GM12864 (cell line): ENCODE measurements at places on chromosomes 4 and X.

- DNase-seq, result no peak
These were observed 1100.0 kb downstream of the FAT4 start for GRCh38 chr4:126414741-126415140.

DNA sequence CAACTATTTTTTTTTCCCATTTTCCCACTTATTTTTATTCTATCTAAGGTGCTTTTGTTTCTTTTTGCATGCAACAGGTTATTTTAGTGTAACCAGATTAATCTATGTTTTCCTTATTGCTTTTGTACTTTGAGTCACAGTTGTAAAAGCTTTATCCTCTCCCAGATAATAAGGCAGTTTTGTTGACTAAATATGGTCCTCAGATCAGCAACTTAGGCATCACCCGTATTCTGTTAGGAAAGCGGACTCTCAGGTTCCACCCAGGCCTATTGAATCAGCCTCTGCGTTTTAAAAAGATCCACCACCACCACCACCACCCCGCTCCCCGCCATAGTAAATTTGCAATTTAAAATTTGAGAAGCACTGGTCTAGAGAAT, 58.6 kb upstream of the USP9X start:
- DNase-seq, result no peak

- no peak for DNase-seq
These were observed 319 bp downstream of the RPA4 start for GRCh38 chrX:96884027-96884426.

GRCh38 chrX:103276581-103277002, at the start of gene TCEAL5:
TCEAL5 (minus strand) TSS chrX:103276750; CDS start chrX:103274563, 2,187 bp downstream.
- no peak for DNase-seq

DNA sequence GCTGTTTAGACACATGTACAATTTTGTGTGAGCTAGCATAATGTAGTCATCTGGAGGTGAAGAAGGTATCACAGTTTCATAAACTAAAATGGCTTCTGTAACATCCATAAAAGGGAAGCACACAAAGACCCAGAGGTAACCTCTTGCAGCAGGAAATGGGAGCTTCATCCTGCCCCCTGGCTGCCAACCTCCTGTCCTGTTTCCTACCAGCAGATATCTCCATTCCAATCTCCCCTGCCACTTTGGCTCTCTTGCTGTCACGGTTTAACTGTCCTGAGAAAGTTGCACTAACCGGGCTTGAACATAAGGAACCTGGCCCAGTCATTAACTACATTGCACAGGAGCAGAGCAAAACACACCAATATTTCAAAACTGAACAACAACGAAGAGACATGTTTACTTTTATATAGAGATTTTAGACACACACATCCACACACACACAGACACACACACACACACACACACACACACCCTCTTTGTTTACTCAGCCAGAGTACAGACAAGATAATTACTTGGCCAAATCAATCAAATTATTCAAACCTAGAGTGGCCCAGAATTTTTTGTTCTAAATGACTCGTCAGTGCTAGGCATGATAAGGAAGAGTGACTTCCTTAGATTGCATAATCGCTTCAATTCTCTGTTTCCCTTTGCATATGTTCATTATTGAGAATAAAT, 24.2 kb downstream of the MID2 start:
- no peak for DNase-seq

DNA sequence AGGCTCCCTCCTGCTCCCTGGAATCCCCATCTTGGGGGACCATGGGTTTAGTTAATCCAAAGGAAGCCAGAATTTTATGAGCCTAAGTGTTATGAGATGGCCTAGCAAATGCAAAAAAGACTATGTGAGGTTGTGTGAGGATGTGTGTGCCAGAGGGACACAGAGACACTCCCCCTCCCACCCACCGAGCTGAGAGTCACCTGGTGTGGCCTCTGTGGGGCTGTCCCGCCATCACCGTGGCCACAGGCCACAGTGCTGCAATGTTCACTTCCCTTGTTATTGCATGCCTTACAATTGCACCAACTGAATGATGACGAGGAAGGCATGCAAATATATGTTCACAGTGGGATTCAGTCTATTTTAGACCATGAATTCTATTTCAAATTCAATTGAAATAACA, 601 bp upstream of the FGFBP2 start:
- no peak for DNase-seq

GRCh38 chr4:56149591-56149990, 200.8 kb downstream of the CEP135 start:
- no peak for DNase-seq

DNA sequence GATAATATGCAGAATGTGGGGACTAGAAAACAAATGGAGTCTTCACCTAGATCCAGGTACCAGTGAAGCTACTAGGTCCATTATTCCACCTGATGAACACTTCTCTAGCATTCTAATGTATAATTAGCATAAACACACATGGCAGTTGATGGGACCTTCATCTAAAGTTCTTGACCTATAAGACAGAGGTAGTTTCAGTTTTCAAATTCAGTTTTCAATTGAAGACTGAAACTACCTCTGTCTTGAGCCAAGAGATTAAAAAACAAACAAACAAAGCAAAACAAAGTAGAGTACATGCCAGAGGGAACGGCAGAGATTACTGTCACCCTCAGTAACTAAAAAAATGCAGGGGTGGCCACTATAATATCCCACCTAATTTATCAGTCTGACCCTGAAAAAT, 199.9 kb upstream of the NEIL3 start:
- DNase-seq, result no peak

DNA sequence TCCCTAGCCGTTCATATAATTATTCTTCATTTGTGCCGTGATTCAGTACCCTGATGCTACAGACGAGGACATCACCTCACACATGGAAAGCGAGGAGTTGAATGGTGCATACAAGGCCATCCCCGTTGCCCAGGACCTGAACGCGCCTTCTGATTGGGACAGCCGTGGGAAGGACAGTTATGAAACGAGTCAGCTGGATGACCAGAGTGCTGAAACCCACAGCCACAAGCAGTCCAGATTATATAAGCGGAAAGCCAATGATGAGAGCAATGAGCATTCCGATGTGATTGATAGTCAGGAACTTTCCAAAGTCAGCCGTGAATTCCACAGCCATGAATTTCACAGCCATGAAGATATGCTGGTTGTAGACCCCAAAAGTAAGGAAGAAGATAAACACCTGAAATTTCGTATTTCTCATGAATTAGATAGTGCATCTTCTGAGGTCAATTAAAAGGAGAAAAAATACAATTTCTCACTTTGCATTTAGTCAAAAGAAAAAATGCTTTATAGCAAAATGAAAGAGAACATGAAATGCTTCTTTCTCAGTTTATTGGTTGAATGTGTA, 7.0 kb downstream of the SPP1 start:
- no peak for DNase-seq

DNA sequence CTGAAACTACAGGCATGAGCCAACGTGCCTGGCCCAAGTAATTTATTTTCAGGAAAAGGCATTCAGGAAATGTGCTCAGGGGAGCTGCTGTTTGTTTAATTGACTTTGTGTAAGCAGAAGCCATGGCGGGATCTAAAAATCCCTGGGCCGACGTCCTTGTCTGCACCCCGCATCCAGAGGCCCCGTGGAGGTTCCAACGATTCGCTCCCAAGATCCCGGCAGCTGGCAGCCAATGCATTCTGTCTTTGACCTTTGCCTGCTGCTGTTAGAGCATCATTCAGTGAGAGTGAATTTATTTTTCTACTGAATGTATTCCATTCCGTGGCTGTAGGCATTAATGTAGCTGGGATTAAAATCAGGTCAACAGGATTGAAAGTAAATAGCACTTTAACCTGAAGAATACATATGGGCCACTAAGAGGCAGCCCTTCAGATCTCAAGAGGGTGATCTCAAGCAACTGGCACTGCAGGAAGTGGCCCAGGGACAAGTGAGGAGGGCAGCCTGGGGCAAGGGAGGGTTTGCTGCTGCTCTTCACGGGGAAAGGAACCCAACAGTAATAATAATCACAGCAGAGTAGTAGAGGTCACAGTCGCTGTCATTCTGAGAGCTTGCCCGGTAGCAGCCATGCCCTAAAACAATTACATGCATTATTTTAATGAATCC, 75.2 kb downstream of the PSAPL1 start:
- DNase-seq, result no peak

- no peak for DNase-seq
These were observed 13.8 kb upstream of the GPC3 start for GRCh38 chrX:133999031-133999705.

DNA sequence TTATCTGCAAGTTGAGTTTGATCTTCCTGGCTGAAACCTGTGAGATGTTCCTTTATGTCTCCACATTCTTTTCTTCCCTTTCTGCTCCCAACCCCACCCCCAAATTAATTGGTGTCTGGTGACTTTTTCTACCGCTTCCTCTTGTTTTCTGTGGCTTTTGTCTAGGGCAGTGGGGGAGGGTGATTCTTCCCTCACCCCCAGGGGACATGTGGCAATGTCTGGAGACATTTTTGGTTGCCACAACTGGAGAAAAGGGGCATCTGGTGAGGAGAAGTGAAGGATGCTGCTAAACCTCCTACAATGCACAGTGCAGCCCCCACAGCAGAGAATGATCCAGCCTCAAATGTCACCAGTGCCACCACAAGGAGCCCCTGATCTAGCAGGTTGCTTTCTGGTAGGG, 152.9 kb downstream of the NHS start:
- no peak for DNase-seq

DNA sequence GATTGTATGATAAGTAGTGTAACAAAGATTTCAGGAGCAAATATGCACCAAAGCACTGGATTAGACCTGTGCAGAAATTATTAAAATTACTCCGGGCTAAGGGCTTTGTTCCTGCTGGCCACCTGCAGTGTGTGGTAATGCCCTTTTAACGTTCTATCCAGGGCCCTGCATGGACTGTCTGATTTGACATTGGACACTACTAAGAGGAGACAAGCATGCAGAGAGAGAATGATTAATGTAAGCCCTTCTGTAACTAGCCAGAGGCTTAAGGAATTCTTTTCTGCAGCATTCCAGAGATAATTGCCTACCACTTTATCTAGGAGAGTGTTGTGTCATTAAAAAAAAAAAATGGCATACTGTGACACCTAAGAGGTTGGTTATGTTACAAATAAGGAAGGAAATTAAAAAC, 117.0 kb downstream of the PCDH7 start:
- DNase-seq, result no peak

DNA sequence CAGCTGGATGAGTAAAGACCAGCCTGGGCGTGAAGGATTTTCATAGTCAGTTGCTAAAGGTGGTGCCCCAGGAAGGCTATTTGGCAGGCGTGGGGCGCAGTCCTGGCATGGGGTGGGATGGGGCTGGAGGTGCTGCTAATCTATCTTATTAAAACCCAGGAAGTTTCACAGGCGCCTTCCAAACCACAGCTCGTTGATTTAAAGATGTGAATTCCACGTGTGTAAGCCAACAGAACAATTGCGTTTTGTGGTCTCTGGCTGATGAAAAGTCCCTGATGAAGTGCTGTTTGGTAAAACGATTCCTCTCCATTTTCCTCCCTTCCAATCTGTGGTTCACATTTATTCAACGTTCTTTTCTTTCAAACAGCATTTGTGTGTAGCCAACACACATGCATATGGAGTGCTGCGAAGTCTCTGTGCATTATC, 105.0 kb downstream of the TBL1X start:
- DNase-seq, result no peak

GRCh38 chrX:11367609-11368430, 74.6 kb downstream of the AMELX start:
- no peak for DNase-seq

GRCh38 chrX:78619834-78620233, 39.3 kb downstream of the RTL3 start:
- DNase-seq, result no peak

DNA sequence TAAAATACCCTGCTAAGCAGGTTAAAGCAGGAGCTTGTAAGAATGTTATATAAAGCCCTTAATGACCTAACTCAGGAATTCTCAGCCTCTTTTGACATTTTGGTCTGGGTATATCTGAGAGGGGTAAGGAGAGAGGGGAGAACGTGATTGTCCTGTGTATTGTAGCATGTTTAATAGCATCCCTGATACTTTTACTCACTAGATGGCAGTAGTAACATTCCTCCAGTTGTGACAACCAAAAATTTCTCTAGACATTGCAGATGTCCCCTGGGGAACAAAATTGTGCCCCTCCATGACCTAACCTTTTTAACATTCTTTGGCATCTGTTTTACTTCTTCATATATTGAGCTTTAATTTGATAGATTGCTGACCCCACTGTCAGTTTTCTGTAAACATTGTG, 17.9 kb downstream of the SMARCA5 start:
- DNase-seq, result no peak

- DNase-seq, result no peak
These were observed 46.8 kb downstream of the SULT1B1 start for GRCh38 chr4:69713593-69713992.

DNA sequence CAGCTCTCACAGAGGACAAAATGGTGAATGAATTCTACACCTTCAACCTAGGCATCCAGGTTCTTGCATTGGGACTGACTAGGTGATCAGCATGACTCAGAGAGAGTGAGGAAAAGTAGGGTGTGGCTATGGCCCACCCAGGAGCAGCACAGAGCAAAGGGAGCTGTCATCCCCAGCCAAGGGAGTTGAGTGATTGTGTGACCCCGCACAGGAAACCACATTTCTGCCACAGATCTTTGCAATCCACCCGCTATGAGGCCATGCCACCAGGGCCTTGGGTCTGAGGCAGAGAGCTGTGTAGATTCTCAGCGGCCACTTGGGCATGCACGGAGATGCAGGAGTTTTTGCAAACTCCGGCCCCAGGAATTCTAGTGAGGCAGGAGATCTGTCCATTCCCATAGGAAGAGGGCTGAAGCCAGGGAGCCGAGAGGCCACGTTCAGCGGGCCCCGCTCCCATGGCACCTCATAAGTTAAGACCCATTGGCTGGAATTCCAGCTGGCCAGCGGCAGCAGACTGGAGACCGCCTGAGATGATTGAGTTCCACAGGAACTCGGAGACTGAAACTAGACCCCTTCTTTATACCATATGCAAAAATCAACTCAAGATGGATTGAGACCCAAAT, 75.9 kb downstream of the NAA11 start:
- no peak for DNase-seq

- no peak for DNase-seq
These were observed 163.4 kb downstream of the BANK1 start for GRCh38 chr4:101953949-101954348.

- DNase-seq, result no peak
These were observed 165.0 kb upstream of the GEMIN8 start for GRCh38 chrX:14194711-14195110.

- DNase-seq, result no peak
These were observed 608 bp downstream of the RAPGEF2 start for GRCh38 chr4:159103384-159103990.

GRCh38 chr4:157885811-157886210, 287.0 kb downstream of the GASK1B start:
- DNase-seq, result no peak

GRCh38 chr4:159268607-159269006, 165.7 kb downstream of the RAPGEF2 start:
- DNase-seq, result no peak
